Caco-2 (cell line): ENCODE measurements at places on chromosomes 12 and 14. TPM values are rescaled to one million over a fixed set of nuclear protein-coding genes. Genes with fewer than 3 reads are reported as not detected.

GRCh38 chr14:68586896-68587751, 205.7 kb downstream of the ZFP36L1 start:
- peak; percentile 59 for DNase-seq
- H3K36me3 ChIP-seq, result no peaks in the 10 kb centered on the region
- H3K27ac ChIP-seq, result peak overlapping the region; percentile 75
- H3K27me3 ChIP-seq, result no peaks in the 10 kb centered on the region
- peaks cover 29% of the 10 kb centered on the region for H3K4me1 ChIP-seq

DNA sequence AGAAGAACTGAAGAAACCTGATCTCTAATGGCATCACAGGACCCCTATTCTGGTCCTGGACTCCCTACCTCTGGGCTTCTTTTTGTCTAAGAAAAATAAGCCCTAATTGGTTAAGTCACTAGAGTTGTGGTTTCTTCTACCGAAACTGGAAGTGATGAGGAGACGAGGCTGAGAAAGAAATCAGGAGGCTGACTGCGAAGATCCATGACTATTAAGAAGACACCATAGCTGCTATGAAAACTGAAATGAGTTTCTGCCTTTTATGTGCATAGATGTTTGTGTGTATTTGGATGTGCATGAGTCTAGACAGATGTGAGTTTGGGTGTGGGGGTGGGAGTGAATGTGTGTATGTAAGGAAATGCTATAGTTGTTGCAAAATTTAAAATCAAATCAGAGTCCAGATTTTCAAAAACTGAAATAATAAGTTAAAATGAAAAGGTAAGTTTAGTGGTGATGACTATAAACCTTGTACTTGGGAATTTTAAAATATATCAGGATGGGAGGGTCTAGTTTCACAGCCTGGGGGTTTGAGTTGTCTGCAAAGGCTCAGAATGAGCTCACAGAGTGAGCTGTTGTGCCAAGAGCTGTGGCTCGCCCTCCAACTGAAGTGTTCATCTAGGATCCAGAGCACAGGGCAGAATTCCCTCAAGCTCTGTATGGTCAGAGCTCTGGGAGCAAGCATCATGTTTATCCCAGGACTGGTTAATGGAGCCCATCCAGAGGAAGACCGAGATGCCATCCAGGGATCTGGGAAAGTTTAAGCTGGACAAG, 94.9 kb downstream of the VCPKMT start:
- H3K36me3 ChIP-seq, result no peaks in the 10 kb centered on the region
- no peak overlapping the region for H3K4me3 ChIP-seq
- no peak overlapping the region for H3K27ac ChIP-seq
- no peaks in the 10 kb centered on the region for H3K27me3 ChIP-seq

ESRRB gene
- not detected in 2 replicates for total RNA-seq

GRCh38 chr14:99179506-99179905, 92.5 kb downstream of the BCL11B start:
- no peak for DNase-seq
- no peaks in the 10 kb centered on the region for H3K36me3 ChIP-seq
- no peaks in the 10 kb centered on the region for H3K4me1 ChIP-seq
- H3K4me3 ChIP-seq, result no peak overlapping the region

DNA sequence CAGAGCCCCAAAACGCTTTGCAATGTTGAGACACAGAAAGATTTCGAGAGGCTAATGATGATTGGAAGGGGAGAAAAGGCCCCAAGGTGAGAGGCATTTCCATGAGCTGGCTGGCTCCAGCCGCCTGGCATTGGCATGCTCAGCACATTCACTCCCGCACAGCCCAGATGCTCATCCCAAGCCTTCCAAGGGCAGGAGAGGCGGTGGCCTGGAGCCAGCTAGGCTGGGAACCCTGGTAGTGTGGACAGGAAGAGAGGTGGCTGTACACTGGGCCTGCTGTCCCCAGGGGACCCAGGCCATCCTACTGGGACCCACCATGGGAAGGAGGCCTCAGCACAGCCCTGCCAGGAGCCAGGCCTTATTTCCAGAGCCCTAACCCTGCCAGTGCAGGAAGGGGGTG, 72.2 kb downstream of the SPTB start:
- H3K36me3 ChIP-seq, result no peaks in the 10 kb centered on the region
- H3K27ac ChIP-seq, result no peak overlapping the region
- no peaks in the 10 kb centered on the region for H3K27me3 ChIP-seq
- no peak overlapping the region for H3K4me3 ChIP-seq
- DNase-seq, result no peak
- H3K4me1 ChIP-seq, result no peaks in the 10 kb centered on the region; the same call in 1 of the 2 replicates

- no peaks in the 10 kb centered on the region for H3K4me1 ChIP-seq
- H3K4me3 ChIP-seq, result no peak overlapping the region
- H3K36me3 ChIP-seq, result no peaks in the 10 kb centered on the region
- no peak for DNase-seq
Observed at GRCh38 chr14:41280745-41281144, 325.9 kb upstream of the LRFN5 start.

DNA sequence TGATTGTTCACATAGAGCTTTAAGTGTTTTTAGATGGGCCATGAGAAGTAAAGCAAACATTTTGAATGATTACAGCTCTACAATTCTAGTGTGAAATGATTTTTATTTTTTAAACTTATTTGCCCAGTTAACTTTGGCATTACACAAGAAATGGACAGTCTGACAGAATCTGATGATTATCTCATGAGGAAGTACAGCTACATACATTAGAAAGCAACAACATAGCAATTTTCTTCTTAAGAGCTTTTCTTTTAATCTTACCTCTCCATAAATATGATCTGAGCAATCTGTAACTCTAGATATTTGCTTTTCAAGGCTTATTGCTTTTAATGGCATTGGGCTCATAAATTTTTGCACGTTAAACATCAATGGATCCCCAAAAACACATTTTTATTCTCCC, 26.5 kb upstream of the PPP1R12A start:
- H3K27me3 ChIP-seq, result no peaks in the 10 kb centered on the region
- H3K4me1 ChIP-seq, result no peaks in the 10 kb centered on the region
- H3K4me3 ChIP-seq, result no peak overlapping the region
- no peak overlapping the region for H3K27ac ChIP-seq
- no peak for DNase-seq

DNA sequence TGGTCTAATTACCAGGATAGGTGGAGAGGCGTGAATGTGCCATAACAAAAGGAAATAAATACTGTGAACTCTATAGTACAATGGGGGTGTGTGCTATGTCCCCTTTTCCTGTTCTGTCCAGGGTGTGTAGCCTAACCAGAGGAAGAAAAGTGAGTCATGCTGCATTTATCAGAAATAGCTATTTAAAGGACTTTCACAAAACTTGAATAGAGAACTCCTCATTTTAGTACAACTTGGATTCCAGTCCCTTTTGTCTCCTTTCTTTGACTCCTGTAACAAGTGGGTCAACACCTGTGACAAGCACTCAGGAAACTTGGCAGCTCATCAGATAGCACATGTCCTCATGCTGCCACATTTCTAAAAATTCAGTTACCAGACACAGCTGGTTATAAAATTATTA, 123.4 kb downstream of the CCDC91 start:
- no peak overlapping the region for H3K4me3 ChIP-seq
- no peak for DNase-seq
- no peak overlapping the region for H3K27ac ChIP-seq
- H3K4me1 ChIP-seq, result no peaks in the 10 kb centered on the region
- H3K27me3 ChIP-seq, result no peaks in the 10 kb centered on the region
- no peaks in the 10 kb centered on the region for H3K36me3 ChIP-seq

GRCh38 chr14:67680121-67680602, 5.7 kb upstream of the VTI1B start:
- DNase-seq, result no peak
- no peaks in the 10 kb centered on the region for H3K27me3 ChIP-seq
- no peaks in the 10 kb centered on the region for H3K36me3 ChIP-seq
- no peaks in the 10 kb centered on the region for H3K4me1 ChIP-seq
- H3K4me3 ChIP-seq, result no peak overlapping the region

KRT73 gene
- total RNA-seq, result not detected in 2 replicates

GRCh38 chr12:10252201-10252600, 39.5 kb downstream of the GABARAPL1 start:
- no peaks in the 10 kb centered on the region for H3K27me3 ChIP-seq
- H3K4me1 ChIP-seq, result no peaks in the 10 kb centered on the region
- H3K27ac ChIP-seq, result no peak overlapping the region
- no peaks in the 10 kb centered on the region for H3K36me3 ChIP-seq

DNA sequence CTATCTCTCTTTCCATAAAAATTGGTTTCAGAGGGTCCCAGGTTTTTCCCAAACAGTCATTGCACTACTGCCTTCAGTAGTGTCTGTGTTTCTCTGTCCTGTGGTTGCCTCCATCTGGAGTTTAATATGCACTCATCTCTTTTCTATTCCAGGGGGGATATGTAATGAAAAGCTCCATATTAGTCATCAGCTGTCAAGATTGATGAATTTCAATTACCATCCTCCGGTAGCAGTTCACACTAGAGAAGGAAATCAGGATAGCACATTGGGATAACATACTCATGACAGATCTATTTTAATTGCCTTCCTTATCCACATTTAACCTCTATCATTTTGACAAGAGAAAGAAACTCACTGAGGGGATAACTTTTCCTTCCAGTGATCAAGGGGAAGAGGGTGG, 589.0 kb upstream of the SEL1L start:
- no peaks in the 10 kb centered on the region for H3K36me3 ChIP-seq
- no peaks in the 10 kb centered on the region for H3K4me1 ChIP-seq
- no peak for DNase-seq
- H3K27me3 ChIP-seq, result no peaks in the 10 kb centered on the region

DNA sequence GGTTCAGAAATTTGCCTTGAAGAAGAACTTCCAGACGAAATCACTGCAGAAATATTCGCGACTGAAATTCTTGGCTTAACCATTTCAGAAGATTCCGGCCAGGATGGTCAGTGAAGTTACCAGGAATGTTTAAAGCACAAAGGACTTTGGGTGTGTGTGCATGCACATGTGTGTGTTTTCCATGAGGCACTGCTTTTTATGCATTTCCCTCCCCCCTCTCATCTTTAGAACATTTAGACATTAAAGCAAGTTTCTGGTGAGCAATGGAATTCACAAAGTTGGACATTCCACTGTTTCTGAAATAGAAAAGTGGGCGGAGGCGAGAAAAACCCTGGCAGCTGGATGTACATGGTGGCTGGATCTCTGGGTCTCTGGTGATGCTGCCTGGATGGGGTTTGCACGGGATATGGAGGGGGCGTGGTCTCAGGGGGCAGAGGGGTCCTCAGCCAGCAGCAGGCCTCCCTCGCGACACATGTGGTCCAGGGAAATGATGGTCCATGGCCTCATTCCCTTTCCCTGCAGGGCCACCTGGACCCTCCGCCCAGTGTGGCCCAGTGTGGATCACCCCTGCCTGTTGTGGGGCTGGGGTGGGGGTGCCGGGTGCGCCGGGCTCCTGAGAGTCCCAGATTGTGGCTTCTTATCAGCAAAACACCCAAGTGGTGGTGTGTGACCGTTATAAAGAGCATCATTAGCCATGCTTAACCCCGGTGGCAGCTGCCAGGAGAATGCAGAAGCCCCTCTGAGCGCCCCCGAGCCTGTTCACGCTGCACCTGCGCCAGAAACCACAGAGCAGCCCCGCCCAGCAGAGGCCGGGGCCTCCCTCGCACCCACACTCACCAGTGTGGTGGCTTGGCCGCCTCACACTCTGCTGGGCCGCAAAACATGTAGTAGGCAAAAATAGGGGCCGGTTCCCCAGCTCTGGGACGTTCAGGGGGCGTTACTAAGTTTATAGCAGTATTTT, 17.8 kb upstream of the BCL7A start:
- no peak for DNase-seq
- no peaks in the 10 kb centered on the region for H3K27me3 ChIP-seq
- no peaks in the 10 kb centered on the region for H3K36me3 ChIP-seq
- H3K4me3 ChIP-seq, result no peak overlapping the region
- no peak overlapping the region for H3K27ac ChIP-seq
- H3K4me1 ChIP-seq, result no peaks in the 10 kb centered on the region

- no peak overlapping the region for H3K4me3 ChIP-seq
- DNase-seq, result no peak
- peaks cover 2% of the 10 kb centered on the region; the same call in 1 of the 2 replicates for H3K27me3 ChIP-seq
Observed at GRCh38 chr12:58253663-58254062, 312.3 kb downstream of the ATP23 start.

DNA sequence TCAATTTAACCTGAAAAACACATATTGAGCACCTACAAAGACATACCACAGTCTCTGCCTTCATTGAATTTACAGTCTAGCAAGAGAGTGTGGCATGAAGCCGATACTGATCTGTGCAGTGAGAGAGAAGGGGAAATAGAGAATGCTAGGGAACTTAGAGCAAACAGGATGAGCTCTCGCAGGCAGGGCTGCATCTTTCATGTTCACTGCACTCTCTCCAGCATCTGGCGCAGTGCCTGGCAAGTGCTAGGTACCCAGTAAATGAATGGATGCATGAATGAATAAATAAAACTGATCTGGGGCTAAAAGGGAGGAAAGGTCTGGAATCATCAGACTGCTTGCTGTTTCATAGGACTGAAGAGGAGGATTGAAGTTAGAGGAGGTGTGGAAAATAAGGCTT, 256.5 kb upstream of the NPAS3 start:
- DNase-seq, result no peak
- H3K4me3 ChIP-seq, result no peak overlapping the region
- H3K27ac ChIP-seq, result no peak overlapping the region
- no peaks in the 10 kb centered on the region for H3K27me3 ChIP-seq
- H3K4me1 ChIP-seq, result no peaks in the 10 kb centered on the region

DNA sequence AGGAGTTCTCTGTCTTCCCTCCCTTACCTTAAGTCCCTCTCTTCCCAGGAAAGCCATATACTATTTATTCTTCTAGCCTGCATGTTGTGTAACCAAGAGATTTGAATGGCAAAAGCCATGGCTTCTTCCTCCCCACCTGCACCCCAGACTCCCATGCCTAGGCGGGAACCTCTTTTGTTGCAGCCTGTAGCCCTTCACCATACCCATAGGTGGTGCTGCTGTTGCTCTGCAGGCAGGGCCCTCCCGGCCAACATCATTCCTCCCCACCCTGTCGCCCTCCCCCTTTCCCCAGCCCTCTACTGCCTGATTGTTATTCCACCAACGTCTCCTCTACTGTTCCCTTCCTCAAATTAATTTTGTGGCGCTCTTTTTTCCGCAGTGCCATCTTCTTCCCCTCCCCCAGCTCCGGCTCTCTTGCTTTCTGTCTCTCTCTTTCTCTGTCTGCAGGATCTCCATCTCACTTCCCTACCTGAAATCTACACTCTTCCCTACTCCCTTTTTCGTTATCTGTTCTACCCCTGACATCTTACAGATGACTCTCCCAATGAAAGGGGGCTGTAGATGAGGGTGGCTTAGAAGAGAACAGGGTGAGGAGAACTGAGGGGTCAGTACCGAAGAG, 13.8 kb downstream of the NGDN start:
- no peak for DNase-seq
- no peaks in the 10 kb centered on the region; the same call in none of the 2 replicates for H3K36me3 ChIP-seq
- H3K4me3 ChIP-seq, result no peak overlapping the region
- H3K27me3 ChIP-seq, result no peaks in the 10 kb centered on the region
- H3K27ac ChIP-seq, result no peak overlapping the region

DNA sequence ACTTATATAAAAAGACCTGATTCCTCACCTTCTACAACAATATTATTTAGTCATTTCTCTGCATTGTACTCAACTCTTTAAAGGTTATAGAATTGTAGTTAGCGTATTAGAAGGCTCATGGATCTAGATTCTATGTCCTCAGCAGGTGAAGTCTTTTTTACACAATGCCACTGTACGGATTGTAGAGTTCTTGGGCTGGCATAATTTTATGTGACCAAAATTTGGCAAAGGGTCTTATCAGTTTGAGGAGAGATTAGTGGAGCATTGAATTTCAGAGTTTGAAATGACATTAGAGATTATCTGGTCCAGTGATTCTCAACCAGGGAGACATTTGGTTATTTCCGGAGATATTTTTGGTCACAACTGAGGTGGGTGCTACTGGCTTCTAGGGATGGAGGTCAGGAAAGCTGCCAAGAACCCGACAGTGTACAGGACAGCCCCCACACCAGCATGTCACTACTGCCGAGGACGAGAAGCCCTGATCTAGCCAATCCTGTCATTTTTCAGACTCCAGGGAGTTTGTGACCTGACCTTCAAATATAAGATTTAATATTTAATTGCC, 63.9 kb downstream of the BICD1 start:
- no peaks in the 10 kb centered on the region for H3K27me3 ChIP-seq
- H3K4me1 ChIP-seq, result no peaks in the 10 kb centered on the region
- H3K4me3 ChIP-seq, result no peak overlapping the region
- DNase-seq, result no peak
